ENCODE measurements at places on chromosomes 13 and 19.
A peak's percentile ranks its signal among the peaks of the same experiment; 100 is the strongest.

- no peak for DNase-seq
Observed at GRCh38 chr19:42199440-42200115, 17.9 kb downstream of the DEDD2 start.

- DNase-seq, result no peak
Observed at GRCh38 chr19:45824531-45825262, 9.6 kb upstream of the RSPH6A start.

GRCh38 chr19:34835631-34836351 is 62.8 kb upstream of the ZNF599 start:
- DNase-seq, result no peak

- DNase-seq, result no peak
Observed at GRCh38 chr19:49546825-49547565, 19.2 kb downstream of the RCN3 start.

DNA sequence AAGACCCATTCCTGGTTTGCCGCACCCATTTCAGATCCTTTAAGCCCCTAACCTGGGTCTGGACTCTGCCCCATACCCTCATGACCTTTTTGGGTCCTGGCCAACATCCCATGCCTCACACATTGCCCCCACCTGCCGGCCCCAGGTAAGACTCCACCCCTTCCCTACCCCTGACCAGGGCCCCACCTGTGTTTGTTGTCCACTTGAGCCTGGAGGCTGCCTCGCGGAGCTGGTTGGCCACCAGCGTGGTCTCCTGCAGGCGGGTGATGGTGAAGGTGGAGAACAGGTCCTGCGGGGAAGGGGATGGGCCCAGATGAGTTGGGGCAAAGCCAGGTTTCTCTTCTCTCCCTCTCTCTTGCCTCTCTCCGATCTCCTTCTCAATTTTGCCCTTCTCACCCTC is 19.5 kb downstream of the MAN2B1 start:
- DNase-seq, result no peak

DNA sequence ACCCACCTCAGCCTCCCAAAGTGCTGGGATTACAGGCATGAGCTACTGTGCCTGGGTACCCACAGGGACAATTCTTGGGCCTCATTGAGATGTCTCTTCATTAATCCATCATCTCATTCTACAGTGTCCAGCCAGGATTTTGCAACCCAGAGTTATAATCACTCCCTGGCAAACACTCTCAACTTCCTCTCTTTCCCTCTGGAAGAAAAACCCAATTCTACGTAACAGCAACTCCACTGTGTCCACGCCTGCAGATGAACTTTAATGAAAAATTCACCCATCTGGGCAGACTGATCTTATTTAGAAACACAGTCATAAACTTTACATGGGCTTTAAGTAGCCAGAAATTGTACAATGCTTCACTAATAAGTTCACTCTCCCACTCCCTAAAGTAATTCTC is 90.1 kb upstream of the ABCC4 start:
- DNase-seq, result no peak

DNA sequence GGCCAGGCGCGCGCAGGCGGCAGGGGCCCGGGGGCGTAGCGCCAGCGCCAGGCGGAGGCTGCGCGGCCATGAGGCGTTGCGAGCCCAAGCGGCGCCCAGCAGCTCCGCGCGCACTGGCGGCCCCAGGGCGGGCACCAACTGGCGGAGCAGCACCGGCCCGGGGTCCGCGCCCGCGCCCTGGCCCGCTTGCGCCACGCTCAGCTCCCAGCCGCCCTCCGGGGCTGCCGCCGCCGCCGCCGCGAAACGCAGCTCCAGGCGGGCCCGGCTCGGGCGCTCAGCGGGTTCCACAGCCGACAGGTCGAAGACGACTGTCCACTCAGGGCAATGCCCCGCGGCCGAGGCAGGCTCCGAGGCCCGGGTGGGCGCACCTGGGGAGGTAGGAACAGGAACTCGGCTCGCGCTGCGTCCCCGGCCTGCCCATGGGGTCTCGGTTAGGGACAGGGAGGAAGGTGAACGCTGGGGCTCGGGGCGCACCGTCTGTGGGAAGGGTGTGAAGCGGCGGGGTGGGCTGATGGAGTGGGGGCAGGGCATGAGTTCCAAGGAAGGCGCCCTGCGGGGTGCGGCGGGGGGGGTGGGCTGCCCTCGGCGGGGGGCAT is 26.8 kb downstream of the CERS1 start:
- no peak for DNase-seq

DNA sequence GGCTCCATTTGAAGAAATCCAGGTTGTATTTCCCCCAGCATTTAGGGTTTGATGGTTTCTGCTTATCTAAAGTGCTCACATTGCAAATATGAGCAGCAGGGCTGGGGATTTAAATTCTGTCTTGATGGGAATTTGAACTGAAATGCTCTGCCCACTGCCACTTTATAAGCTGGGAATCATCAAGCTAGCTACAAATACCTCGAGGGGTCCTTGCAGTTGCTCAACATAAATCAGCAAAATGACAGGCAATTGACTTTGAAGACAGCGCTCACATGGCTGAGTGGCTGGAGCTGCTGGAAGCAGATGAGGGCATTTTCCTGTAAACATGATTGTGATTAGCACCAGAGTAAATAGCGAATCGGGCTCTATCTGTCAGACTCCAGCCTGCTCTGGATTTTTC is 39.4 kb upstream of the MEDAG start:
- no peak for DNase-seq

DNA sequence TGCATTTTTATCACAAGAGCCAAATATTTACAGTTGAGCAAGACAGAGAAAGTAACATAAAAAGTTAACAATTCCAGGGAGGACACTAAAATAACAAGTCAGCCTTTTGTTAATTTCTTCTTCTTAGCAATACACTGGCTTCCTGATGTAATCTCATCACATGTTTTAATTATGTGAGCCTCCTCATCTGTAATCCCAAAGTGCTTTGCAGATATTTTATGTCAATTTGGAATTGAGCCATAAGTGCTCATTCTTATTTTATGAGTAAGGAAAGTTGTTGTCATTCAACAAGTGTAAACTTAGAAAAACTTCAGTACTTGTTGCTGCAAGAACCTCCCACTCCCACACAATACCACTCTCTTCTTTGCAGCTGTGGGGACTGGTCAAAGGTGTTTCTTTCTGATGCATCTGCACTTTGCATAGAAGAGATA is 223.6 kb downstream of the GPC6 start:
- peak; percentile 4 for DNase-seq

DNA sequence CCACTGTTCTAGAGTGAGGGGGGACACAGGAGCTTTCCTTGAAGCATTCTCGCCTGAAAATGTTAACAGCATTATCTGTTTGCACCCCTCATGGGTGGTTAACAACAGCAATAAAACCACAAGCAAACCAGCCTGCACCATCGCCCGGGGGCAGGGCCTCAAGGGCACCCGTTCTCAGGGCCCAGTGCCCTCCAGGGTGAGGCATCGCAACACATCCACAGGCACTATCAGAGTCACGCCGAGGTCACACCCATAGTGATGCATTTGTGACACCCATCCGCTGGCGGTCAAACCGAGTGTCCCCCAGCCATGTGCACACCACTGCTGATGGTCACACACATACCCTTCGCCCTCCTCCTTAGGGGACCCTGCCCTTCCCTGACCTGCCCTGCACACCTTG is 4.6 kb downstream of the FUT5 start:
- DNase-seq, result no peak

DNA sequence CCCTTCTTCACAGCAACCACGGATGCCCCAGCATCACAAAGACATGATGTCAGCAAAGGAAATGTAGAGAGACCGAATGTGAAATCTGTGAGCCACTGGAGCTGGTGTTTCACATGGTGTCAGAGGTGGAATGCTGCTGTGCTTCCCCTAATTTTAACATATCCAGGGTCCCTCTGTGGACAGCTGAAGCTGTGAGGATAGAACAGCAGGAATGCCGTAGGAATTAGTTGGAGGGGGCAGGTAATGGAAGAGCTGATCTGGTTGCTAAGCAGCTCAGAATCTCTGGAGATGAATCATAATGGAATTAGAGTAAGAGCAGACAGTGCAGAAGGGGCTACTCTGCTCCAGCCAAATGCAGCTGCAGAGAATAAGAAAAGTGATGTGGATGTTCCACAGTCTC is 68.9 kb upstream of the ZNF835 start:
- DNase-seq, result no peak

GRCh38 chr19:37303591-37304171 is 67.2 kb upstream of the ZNF527 start:
- no peak for DNase-seq

GRCh38 chr13:110266431-110266809 is 40.5 kb downstream of the COL4A1 start:
- DNase-seq, result no peak

DNA sequence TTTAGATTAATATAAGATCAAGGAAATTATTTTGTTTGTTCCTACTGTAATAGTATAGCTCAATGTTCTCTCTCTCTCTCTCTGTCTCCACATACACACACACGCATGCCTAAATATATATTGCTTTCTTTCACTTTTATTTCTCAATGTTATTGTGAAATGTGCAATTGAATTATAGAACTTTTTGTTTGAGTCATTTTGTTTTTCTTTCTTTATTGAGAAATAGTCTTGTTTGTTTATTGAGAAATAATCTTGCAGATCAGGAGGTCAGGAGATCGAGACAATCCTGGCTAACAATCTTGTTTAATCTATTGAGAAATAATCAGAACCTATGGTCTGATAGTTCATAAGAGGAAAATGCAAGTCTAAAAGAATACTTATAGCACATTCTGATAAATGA is 1581.3 kb downstream of the EFNB2 start:
- DNase-seq, result no peak

GRCh38 chr13:109717686-109718085 is 68.7 kb downstream of the IRS2 start:
- DNase-seq, result no peak

DNA sequence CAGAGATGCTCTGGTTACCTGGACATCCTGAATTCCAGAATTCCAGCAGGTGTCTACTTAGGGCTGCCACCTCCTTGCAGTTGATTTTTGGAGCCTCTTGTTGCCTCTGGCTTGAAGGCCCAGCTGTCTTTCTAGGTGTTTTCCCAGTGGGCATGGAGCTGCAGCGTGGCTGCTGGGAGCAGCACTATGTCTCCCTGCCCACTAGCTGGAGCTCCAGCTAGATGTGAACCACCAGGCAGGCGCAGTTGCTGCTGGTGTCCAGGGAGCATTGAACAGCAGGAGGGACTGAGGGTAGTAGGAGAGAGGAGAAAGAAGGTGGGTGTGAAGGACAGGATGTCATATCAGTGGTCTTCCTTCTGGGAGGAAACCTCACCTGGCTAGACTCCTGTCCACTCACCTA is 9.9 kb upstream of the SELENOW start:
- no peak for DNase-seq

DNA sequence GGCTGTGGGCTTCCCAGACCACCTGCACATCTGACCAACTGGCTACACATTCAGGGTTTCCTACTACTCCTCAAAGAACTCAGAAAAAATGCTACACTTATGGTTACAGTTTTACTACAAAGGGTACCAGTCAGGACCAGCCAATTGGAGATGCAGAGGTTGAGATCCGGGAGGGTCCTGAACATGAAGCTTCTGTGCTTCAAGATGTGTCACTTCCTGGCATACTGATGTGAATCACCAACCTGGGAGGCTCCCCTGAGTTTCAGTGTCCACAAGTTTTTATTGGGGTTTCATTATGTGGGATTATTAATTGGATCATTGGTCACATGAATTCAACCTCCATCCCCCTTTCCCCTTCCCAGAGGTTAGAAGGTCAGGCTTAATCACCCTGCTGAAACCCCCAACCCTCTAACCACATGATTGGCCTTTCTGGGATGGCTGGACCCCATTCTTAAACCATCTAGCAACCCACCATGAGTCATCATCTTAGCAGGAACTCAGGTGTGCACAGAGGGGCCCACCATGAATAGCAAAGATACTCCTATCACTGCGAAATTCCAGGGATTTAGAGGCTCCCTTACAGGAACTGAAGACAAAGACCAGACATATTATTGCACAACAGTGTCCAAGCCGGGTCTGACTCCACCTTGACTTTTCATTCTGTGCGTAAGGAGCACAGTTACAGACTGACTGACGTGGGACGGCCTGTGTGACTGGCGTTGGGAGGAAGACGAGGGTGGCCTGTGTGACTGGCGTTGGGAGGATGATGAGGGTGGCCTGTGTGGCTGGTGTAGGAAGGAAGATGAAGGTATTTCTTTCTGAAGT is 90.7 kb downstream of the ATP8A2 start:
- no peak for DNase-seq

DNA sequence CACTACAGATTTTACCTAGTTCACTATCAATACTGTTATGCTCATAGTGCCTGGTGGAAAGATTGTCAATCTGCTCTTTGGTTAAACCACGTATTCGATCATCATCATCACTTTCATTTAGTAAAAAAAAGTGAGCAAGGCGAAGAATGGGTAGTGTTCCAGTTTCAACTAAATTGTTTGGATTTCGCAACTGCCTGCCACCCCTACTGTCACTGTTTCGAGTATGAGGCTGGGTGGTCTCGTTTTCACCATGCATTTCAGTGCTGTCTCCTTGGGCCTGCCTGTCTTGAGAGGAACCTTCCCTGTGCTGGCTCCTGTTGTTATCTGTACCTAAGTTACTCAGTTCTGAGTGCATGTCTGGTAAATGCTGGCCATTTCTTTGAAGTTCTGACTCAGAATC is 8.1 kb downstream of the RNF6 start:
- no peak for DNase-seq

- DNase-seq, result no peak
Observed at GRCh38 chr19:29564574-29565005, 38.8 kb downstream of the VSTM2B start.

GRCh38 chr13:98456413-98456845 is 120.5 kb downstream of the STK24 start:
- no peak for DNase-seq

GRCh38 chr13:111572956-111573761 is 252.7 kb downstream of the TEX29 start:
- DNase-seq, result no peak

GRCh38 chr19:55459950-55460657 is 1.3 kb downstream of the ISOC2 start:
- DNase-seq, result no peak

- DNase-seq, result no peak
Observed at GRCh38 chr19:48624791-48625723, 5.8 kb downstream of the SPHK2 start.

- no peak for DNase-seq
Observed at GRCh38 chr13:20312292-20312691, 80.2 kb upstream of the GJB6 start.

GRCh38 chr19:53537121-53537520 is 824 bp upstream of the ZNF331 start:
- DNase-seq, result no peak

GRCh38 chr19:18494267-18494607 is 27.6 kb downstream of the ELL start:
- DNase-seq, result no peak

DNA sequence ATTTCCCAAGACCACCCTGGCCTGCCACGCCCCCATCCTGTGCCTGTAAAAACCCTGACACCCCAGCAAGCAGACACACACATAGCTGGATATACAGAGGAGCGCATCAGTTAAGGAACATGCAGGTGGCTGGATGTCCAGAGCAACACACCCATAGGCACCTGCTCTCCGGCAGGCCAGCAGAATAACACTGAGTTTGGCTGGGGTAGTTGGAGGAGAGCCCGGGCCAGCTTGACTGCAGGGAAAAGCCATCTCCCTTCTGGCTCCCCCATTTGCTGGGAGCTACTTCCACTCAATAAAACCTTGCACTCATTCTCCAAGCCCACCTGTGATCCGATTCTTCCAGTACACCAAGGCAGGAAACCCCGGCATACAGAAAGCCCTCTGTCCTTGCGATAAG is 8.9 kb downstream of the RASL11A start:
- DNase-seq, result no peak
